HuH-7.5 (cell line): ENCODE measurements at places on chromosomes 1 and 21.

DNA sequence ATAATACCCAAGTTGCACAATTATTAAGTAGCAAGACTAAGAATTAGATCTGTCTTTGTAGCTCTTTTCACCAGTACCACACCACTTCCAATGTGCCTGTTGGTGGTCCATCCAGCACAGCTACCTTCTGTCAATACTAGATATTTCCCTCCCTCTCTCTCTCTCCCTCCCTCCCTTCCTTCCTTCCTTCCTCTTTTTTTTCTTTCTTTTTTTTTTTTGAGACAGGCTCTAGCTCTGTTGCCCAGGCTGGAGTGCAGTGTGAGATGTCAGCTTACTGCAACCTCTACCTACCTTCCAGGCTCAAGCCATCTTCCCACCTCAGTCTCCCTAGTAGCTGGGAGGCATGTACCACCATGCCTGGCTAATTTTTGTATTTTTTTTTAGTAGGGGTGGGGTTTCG is 21.1 kb downstream of the KPNA6 start:
- DNase-seq: no peak

DNA sequence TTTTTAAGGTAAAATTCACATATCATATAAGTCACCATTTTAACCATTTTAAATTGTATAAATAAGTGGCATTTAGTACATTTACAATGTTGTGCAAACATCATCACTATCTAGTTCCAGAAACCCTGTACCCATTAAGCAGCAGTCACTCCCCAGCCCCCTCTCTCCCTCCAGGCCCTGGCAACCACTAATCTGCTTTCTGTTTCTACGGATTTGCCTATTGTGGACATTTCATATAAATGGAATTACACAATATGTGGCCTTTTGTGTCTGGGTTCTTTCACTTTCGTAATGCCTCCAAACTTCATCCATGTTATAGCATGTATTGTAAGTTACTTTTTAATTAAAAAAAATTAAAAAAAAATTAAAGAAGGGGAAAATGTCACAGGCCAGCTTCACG is 58.0 kb upstream of the RAB3GAP2 start:
- DNase-seq: no peak

DNA sequence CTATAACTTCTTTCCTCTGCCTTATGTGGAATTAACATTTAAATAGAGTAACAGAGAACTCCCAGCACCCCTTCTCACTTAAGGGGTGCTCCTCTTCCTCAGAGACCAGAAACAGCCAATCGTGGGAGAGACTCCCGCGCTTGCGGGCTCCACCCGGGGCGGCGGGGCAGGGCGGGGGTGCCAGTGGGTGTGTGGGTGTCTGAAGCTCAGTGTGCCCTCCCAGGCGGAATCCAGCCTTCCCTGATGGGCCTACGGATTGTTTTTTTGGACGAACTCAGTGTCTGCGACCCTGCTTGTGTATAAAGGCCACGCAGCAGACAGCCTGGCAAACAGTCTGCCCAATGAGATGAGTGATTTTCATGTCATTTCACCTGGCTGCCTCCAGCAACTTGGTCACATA is 6.2 kb downstream of the RCC2 start:
- no peak for DNase-seq

DNA sequence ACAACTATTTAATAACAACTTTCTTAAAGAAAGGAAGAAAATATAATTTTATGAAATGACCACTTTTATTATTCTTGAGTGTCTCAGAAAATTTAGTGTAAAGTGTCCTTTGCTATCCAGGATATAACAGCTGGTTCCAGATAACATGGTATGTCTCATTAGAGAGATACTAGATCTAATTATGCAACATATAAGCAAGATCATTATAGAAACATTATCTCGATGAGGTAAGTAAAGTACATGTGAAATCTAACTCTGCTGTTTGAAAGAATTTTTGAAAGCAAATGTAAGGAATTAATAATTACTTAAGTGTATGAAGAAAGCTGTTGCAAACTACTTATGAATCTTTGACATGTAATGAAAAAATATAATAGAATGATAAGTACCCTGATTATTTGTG is 887.4 kb upstream of the CXADR start:
- DNase-seq: no peak

DNA sequence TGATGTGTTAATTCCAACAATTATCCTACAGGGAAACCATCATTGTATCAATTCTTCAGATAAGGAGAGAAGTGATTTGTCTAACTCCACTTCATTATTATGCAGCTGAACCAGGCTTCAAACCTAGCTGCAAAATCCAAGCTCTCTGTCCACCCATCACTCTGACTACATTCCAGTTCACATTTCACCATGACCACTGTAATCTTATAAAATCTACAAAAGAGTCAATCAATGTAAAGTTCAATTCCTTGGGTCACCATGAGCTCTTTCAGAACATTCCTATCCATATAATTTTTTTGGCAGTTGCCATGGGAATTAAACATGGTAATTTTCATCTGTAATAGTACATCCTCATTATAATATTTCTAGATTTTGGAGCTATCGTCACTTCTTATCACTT is 100.9 kb downstream of the PLPPR5 start:
- DNase-seq: no peak
